Activated CD8-positive, alpha-beta memory T cell treated with anti-CD3 and anti-CD28 coated beads for 48 hours (primary cell): ENCODE measurements at places on chromosomes 1 and 21.

GRCh38 chr1:152533327-152533938 is 19.2 kb downstream of the CRCT1 start:
- DNase-seq: no peak

GRCh38 chr1:78318011-78318410 is 172.8 kb upstream of the PTGFR start:
- DNase-seq: no peak

- no peak for DNase-seq
Observed at GRCh38 chr1:12141163-12141850, 25.5 kb upstream of the TNFRSF1B start.

DNA sequence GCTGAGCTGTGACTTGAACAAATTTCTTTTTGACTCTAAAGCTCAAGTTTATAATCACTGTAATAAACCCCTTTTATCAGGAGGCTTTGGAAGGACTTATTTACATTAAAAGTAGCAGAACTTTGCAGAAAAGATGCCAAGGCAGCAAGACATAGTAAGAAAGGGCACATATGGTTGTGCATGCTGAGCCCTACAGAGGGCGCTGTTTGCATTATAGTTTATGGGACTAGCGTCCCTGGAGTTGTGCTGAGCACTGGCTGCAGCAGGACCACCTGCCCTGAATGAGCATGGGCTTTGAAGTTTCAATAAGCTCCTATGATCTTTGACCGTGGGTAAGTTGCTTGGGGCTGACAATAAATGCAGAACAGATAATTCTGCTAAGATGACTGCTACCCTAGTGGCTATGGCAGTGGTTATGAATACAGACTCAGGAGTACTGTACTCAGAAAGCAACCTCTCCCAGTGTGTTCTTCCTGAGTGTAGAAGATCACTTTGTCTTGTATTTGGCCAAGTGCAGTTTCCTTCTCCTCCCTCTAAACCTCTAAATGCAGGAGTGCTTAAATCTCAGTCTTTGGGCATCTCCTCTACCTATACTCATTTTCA is 45.4 kb upstream of the USP1 start:
- no peak for DNase-seq

- DNase-seq: no peak
Observed at GRCh38 chr1:55043011-55043410, 3.7 kb downstream of the PCSK9 start.

- DNase-seq: no peak
Observed at GRCh38 chr1:6424000-6424565, 493 bp upstream of the ESPN start.

- DNase-seq: no peak
Observed at GRCh38 chr1:158496374-158496773, 24.4 kb downstream of the OR10R2 start.

- no peak for DNase-seq
Observed at GRCh38 chr1:15308621-15309027, 61.6 kb downstream of the FHAD1 start.

DNA sequence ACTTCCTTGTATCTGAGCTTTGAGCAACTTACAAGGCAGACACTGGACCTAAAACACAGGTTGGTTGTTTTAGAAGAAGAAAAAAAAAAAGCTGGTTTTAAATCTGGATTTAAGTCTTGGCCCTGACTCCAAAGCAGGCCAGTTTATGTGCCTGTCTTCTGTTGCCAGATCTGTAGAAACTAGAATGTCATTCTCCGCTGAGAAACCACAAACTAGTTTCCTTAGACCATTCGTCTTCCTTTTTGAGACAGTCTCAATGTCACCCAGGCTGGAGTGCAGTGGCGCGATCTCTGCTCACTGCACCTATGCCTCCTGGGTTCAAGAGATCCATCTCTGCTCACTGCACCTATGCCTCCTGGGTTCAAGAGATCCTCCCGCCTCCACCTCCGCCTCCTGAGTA is 33.9 kb downstream of the APP start:
- no peak for DNase-seq

GRCh38 chr1:240572328-240572727 is 39.6 kb downstream of the GREM2 start:
- DNase-seq: no peak

DNA sequence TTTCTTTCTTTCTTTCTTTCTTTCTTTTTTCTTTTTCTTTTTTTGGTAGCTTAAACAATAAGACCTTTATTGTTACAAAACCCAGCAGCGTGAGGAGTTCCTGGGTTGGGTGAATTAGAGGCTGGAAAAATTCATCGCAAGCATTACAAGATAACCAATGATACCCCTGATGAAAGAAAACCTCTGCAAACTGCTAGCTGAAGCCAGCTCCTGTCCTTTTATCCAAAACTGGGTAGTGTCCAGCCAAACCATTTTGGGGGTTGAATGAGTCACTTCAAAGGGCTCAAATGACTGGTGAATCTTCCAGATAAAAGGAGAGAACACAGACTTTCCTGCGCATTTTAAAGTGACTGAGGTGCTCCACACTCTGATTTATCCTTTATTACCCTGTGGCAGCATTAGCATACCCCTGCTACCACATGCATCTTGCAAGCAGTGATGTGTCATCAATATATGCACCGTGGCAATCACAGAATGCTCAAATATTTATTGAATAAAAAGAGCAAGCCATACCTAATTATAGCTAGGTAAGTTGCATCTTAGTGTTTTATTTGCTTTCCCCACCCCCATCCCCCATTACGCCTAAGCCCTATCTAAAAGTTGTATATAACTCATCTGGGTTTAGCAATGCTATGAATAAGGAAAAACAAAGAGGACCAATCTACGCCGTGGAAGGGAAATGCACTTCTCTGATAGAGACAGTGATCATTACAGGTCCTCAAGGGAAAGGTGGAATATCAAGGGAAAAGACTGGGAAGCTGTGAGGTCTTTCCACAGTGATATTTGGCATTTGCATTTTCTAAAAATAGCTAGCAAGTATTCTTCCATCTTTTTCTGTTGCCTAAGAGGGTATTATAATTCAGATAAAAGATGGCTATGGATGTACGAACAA is 32.4 kb upstream of the CEP350 start:
- no peak for DNase-seq

DNA sequence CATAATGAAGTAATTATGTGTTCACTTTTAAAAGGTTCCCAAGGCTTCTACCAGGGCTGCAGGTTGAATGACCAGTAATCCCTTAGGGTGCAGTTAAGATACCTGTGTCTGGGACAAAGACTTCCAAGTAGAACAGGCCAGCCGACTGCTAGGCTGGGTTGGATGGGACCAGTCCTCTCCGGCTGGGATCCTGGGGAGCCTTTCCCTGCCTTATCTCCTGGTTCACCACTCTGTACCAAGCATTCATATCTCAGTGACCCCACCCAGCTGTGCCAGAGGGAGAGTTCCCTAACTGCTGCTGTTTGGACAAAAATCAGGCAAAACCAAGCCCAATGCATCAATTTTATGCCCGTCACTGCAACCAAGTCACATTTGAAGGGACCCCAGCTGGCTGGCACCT is 116.2 kb upstream of the ATP1A1 start:
- no peak for DNase-seq

- no peak for DNase-seq
Observed at GRCh38 chr1:27391511-27392095, 819 bp upstream of the GPR3 start.

DNA sequence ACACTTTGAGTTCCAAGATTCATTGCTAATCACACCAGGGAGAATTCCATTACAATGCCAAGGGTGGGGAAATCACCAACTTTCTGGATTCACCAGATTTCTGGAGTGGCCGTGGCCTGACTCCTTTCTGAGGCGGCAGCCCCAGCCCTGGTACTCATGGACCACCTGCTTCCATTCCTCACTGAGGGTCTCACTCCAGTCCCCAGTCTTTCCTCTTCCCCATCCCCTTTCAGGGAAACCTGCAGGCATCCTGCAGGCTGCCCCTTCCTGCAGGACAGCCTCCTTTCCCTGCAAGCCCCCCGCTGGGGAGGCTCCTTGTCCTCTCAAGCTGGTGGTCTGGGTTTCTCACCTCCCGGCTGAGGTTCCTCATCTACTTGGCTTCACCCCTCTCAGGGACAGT is 12.7 kb upstream of the CDK18 start:
- no peak for DNase-seq

DNA sequence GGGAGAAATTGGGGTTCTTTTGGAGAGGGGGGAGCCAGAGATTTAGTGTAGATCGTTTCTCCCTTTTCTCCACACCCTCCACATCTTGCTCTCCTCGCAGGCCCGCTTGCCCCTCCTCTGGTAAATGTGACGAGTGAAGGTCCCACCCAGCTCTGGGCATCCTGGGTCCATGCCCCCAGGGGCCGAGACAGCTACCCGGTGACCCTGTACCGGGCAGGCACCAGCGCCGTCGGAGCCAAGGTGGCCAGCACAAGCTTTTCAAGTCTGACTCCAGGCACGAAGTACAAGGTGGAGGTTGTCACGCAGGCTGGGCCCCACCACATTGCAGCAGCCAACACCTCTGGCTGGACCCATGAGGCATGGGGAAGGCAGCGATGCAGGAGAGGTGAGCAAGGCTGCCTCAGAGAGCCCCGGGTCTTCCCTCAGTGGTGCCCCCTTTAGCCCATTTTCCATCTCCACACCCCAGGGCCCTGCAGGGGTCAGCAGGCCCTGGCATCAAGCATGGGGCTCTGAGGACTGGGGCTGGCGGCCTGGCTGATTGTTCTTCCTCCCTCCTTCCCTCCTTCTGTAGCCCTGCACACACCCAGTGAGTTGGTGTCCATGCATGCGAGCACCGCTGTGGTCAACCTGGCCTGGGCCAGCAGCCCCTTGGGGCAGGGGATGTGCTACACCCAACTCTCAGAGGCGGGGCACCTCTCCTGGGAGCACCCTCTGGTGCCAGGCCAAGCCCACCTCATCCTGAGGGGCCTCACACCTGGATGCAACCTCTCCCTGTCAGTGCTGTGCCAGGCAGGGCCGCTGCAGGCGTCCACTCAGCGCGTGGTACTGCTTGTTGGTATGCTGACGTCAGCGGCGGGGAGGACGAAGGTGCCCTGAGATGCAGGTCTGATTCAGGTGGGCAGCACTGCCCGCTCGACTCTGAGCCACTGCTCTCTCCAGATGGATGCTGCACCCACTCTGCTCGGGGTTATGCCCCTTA is 16.4 kb upstream of the LGR6 start:
- DNase-seq: no peak

GRCh38 chr1:24897263-24898151 is 32.6 kb downstream of the RUNX3 start:
- DNase-seq: no peak

GRCh38 chr1:115669886-115670285 is 28.1 kb downstream of the VANGL1 start:
- no peak for DNase-seq

DNA sequence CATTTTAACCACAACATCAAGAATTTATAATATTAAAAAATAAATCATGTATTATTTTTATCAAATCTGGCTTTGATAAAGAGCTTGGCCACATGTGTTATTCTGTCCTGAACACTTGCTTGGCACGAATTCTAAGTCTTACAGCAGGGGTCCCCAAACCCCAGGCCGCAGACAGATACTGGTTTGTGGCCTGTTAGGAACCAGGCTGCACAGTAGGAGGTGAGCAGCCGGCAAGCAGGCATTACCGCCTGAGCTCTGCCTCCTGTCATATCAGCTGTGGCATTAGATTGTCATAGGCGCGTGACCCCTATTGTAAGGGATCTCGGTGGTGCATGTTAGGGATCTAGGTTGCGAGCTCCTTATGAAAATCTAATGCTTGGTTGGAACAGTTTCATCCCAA is 127.6 kb upstream of the IVNS1ABP start:
- no peak for DNase-seq

DNA sequence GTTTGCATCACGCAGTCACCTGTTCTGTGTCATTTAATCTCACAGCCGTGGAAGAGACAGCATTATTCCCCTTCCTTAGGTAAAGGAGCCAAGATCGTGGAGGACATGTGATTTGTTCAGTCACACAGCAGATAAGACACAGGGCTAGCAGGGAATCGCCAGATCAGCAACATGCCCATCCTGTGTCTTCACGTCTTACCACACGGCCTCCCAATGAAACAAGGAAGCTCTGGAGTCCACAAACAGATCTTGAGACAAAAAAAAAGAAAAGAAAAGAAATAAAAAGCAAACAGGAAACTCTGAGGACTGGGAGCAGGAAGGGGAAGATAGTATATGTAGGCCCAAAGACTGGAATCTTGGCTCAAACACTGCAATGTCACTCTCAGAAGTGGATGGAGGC is 155.3 kb downstream of the ADSS2 start:
- DNase-seq: no peak

GRCh38 chr1:248593226-248593625 is 4.3 kb downstream of the OR2T10 start:
- no peak for DNase-seq

DNA sequence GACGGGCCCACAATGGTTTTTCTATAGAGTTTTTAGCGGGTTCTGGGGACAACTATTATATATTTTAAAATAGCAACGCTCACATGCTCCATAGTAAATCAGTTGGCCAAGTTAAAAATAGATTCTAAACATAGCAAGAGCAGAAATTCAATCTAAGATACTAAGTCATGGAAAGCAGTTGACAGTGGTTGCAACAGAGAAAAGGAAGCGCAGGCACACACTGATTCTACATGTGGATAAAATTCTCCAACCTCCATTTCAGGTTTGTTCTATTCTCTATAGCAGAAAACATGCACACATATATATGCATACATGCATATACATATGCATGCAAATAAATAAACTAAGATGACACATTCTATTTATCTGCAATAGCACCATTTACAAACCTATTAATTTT is 89.6 kb upstream of the HNRNPU start:
- no peak for DNase-seq

GRCh38 chr1:223233410-223234169 is 90.5 kb upstream of the TLR5 start:
- DNase-seq: no peak

GRCh38 chr1:8560611-8561544 is 243.0 kb downstream of the SLC45A1 start:
- no peak for DNase-seq

DNA sequence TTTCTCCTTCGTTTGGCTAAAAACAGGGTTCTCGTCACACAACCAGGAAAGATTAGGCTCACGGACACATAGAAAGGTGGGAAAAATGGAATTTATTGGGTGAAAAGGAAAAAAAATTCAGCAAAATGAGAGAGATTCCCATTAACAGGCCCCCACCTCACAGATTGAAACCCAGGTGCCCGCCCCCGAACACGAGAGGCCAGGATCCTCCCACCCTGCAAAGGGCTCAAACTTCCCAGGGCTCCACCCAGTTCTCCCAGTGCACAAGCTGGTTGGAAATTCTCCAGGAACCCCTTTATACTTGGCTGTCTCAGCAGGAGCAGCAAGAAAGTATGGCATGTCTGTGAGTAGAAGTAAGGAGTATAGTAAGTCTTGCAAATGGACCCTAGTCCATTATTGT is 499.7 kb downstream of the RWDD3 start:
- DNase-seq: no peak

DNA sequence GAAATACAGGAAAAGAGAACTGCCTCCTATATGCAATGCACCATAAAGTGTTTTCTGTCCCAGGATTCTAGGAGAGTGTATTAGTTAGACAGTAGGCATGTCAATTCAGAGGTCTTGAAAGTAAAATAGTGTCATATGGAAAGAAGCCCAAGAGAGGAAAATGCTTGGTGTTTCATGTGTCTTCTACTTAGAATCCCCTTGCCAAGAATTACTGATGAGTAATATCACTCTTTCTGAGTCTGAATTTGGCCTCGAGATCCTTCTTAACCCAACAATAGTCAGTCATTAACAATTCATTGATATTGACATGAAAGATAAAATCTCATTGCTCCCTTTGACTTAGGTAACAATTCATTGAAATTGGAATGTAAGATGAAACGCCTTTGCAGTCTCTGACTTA is 972.2 kb downstream of the TTLL7 start:
- no peak for DNase-seq
